Activated naive CD4-positive, alpha-beta T cell (primary cell): ENCODE measurements at places on chromosomes 4 and X.

DNA sequence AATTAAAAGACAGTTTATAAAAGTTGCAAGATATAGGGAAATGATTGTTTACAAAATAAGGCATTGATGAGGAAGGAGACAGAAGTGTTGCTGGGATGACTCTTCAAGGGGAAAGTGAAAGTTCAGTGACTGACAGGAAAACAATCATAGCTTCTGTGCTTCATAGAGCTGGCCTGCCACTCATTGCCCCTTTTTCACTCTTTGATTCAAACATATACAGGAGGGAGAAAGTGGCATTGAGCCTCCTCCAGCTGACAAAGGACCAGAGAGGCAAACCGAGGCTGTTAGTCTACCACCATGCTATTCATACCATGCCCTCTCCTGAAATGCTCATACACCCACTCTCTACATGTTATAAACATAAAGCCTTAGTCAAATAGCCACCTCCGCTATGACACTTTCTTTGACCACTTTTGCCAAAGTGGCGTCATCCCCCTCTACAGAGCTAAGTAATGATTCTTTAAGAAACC is 79.2 kb upstream of the ATOH1 start:
- DNase-seq = no peak

DNA sequence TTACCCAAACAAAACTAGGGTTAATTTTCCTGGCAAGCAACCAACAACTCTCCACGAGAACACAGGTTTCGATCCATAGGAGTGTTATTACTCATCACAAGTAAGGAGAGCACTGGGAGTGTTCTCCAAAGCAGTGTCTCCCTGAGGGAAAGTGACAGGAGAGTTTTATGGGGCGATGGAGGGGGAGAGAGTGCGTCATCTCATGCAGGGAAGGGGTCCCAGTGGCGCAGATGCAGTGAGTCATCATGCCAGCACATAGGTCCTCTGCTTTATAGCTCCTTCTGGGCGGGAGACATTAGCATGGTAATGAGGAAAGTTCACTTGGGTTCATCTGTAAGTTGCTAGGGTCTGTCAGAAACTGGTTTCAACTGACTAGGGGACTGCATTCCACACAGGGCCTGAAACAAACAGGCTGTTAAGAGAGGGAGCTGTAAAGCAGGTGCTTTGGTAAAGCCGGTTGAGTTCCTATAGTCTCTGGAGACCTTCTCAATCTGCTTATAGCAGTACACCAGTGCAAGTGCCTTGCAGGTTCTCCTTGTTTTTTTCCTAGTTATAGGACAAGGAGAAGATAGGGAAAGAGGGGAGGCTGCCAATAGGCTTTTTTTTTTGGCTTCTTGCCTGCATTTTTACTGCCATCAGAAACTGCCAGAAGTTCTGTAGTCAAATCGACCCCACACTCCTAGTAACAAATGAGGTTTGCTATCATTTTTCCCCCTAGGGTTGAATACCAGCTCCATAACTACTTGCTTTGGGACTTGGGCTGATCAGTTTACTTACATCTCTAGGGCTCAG is 12.8 kb upstream of the BOD1L1 start:
- no peak for DNase-seq

GRCh38 chrX:115642311-115642710 is 81.3 kb downstream of the PLS3 start:
- DNase-seq = no peak

GRCh38 chrX:11881485-11882170 is 123.6 kb downstream of the MSL3 start:
- DNase-seq = no peak

DNA sequence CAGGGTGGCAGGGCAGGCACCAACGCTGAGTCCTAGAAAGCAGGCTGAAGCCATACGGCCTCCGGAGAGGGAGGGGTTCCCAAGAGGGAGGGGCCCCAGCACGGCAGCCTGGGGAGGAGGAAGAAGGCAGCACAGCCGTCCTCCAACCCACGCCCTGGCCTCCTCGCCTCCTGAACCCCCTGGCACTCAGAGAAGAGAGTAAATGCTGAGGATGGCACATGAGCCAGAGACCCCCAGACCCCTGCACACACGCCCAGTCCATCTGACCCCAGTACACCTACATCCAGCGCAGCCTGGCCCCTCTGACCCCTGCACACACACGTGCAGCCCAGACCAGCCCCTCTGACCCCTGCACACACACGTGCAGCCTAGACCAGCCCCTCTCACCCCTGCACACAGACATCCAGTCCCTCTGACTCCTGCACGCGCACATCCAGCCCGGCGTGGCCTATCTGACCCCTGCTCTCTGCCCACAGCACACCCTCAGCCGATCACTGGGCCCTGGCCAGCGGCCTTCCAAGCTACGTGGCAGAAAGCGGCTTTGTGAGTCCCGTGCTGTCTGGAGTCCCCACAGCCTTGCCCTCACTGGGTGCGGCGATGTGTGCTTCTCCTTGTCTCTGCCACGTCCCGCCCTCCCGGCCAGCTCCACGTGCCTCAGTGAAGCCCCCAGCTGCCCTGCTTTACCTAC is 18.5 kb downstream of the ATP5ME start:
- no peak for DNase-seq

DNA sequence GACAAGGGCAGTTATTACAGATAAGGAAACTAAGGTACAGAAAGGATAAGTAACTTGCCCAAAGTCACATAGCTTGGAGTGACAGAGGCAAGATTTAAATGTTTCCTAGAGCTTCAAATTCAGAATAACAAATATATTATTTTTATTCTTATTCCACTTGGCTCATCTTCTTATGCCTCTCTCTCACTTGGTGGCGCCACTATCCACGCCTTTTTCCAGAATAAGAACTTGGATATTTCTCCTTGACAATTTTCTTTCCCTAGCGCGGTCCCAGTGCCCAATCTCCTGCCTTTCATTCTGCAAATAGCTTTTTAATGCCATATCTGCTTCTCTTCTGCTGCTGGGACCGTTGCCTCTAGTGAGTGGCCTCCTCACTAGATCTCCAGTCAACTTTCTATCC is 78.5 kb downstream of the MSN start:
- no peak for DNase-seq

- no peak for DNase-seq
Measured at GRCh38 chrX:136666088-136666487, 18.1 kb downstream of the CD40LG start.

DNA sequence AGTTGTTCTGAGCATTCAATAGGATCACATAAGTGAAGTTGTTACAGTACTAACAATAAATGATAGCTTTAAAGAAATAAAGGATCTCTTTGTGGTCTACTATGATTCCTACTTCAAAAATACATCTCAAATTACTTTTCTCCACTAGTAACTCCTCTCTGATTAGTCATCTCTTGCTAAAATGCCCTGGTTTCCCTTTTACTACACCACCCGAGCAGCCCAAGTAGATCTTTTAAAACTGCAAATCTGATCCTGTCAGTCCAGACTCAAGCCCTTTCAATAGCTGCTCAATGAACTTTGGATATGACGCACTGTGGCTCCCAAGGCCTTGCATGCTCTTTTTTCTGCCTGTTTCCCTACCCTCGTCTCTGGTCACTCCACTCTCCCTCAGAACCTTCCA is 97.5 kb downstream of the MAOA start:
- no peak for DNase-seq

GRCh38 chr4:178696515-178696914 is 1254.3 kb upstream of the AGA start:
- DNase-seq = no peak

DNA sequence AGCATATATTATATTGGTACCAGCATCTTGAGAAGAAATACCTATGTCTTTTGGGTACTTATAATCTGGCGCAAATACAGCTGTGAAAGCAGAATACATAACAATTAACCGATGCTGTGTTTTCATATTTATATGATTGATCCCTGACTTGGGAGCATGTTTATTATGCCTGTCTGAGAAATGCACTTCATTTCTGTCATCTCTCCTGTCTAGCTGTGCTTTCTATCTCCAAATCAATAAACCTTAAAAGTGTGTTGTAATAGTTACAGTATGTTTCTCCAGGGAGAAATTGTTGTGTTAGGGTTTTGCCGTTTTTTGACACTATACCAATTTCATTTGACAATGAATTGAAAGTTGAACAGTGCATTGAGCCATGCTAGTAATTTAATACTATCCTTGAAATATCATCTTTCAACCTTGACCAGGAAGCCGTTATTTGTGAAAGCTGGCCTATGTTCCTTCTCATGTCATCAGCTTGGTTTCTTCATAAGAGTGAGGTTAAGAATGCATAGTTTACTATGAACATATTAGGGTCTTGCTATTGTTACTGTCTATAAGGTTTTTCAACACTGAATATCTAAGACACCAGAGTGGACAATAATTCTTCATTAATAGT is 206.2 kb upstream of the PCDH18 start:
- DNase-seq = no peak

GRCh38 chr4:62495032-62495431 is 1294.9 kb downstream of the ADGRL3 start:
- no peak for DNase-seq

- no peak for DNase-seq
Measured at GRCh38 chr4:1882850-1883271, 11.7 kb downstream of the NSD2 start.

DNA sequence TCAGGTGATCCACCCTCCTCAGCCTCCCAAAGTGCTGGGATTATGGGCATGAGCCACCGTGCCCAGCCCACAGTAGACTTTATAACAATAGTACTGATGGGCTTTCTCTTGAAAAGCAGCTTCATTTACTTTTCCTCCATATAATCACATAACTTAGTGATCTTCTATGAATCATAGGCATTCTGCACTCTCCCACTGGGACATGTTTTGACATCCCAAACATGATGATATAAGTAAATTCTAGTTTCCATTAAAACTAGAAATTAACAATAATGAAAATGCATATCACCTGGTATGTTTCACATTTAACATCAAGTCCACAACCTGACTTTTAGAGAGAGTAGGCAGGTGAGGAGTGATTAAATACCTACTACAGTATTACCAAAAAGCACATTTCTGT is 96.5 kb downstream of the CAMK2D start:
- DNase-seq = no peak

GRCh38 chr4:15427161-15427560 is 672 bp upstream of the C1QTNF7 start:
- DNase-seq = no peak

GRCh38 chrX:37926700-37927099 is 79.3 kb upstream of the DYNLT3 start:
- no peak for DNase-seq

GRCh38 chr4:181688432-181688831 is 554.8 kb upstream of the TENM3 start:
- no peak for DNase-seq

DNA sequence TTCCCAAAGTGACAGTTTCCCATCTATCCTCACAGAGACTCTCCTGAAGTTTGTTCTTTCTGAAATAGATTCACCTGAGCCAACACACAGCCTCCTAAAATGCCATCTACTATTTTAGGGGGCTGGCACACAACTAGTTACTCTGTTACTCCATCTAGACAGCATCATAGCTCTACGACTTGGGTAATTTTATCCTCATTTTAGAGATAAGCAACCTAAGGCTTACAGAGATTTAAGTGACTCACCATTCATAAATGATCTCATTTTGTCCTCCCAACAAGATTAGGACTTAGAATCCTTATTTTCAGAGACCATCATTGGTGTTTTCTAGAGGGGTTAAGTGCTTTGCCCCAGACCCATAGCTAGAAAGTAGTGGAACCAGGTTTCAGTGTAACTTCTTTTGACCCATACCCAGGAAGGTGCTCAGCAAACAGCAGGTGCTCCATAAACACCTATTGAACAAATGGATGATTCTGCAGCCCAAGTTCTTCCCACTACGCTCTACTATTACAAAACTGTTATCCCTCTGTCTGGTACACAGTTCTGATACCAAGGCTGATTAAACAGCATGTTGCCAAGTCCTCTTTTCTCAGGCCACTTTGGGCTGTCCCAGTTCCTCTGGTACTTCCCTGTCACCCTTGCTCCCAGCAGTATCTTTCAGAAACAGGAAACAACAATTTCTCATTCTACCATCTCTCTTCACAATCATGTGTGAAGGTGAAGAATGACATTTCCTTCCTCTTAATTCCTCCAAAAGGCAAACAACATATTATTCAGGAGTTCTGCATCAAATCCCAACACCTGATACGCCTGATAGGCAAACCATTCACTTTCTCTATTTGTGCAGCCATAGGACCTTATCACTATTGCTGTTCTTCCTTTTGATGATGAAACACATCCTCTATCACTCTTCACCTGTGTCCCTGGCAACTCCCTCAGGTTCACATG is 304.7 kb upstream of the TAPT1 start:
- DNase-seq = no peak

DNA sequence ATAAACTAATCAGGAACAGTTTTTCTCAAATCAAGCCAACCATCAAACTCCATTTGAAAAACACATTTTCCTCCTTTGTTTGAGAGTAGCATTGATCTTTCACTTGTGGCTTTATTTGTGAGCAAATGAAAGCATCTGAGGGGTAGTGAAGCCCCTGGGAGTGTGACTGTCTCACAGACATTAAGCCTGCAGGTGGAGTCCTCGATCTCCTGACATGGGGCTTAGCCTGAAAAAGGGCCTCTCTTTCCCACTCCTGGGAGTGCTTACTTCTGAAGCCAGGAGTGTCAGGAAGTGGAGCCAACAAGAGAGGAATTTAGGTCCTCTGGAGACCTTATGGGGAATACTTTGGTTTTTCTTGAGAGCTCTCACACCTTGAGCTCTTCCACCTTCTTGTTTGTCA is 158.2 kb upstream of the SFRP2 start:
- DNase-seq = no peak

DNA sequence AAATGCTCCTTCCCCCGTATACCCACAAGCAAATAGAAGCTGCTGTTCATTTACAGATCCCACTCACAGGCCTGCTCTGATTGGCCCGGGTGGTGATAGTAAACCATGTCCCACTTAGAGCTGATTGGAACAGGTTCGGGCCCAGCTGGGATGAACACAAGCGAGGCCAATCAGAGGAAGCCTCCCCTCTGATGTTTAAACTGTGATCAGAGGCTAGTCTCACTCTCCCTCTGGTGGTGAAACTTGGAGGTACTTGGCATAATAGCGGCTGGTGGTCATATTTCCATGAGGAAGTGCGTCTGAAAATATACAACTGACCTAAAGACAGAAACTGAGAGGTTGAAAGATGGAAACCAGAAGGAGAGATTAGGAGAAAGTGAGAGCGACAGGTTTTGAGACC is 51.5 kb upstream of the TRPC3 start:
- DNase-seq = no peak

DNA sequence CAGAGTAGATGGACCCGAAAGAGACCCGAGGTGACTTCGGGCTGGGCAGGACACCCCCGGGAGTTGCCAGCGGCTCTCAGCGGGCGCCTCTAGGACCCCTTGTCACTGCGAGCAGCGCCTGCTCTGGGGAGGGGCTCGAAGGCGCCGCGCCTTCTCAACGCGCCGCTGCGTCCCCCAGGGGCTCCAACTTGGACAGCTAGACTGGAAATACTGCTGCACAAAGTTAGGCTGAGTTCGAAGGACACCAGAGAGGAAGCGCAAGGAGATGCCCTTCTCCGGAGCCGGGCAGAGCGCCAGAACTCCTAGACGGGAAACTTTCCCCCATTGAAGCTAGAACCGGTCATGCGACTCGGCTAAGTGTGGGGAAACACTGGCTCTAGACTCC is 493 bp upstream of the KCNIP4 start:
- no peak for DNase-seq

DNA sequence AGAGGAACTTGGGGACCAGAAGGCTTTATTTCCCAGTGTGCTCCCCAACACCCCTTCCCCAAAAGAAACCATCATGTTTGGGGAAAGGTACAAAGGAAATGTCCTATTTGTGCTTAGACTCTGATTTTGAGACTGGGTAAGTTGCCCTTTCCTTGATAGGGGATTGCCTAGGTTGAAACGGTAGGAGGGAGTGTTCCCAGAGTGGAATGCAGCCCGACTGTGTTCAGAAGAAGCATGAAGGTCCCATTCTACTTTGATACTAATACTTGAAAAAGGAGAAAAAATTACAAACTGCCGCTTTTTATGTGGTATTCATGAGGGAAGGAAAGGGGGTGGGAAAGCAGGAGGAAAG is 32.4 kb upstream of the TMEM131L start:
- no peak for DNase-seq
